ENCODE measurements at places on chromosomes 7 and 10. TPM values are rescaled to one million over a fixed set of nuclear protein-coding genes. Genes with fewer than 3 reads are reported as not detected.

PALD1 gene
- 3.3 TPM for total RNA-seq

DNA sequence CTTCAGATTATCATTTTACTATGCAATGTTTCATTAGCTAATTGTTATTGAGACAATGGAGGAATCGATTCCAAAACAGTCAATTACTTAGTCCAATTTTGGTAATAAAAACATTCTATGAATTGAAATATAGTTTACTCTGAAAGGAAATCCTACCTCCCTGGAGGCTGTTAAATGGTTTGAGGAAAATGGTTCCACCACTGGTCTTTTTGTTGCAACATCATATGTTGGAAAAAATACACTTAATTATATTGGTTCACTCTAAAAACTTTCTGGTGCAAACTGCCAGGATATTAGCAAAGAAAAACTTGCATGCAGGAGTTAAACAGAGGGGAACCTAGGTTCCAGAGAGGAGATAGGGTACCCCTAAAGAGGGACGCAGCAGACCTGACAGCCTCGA lies 267.3 kb upstream of the LYZL1 start:
- H3K27ac ChIP-seq = no peak overlapping the region
- no peaks in the 10 kb centered on the region for H3K27me3 ChIP-seq
- no peak overlapping the region for H3K4me3 ChIP-seq
- no peaks in the 10 kb centered on the region for H3K36me3 ChIP-seq
- no peaks in the 10 kb centered on the region for H3K4me1 ChIP-seq

- no peak overlapping the region for H3K27ac ChIP-seq
- no peaks in the 10 kb centered on the region for H3K4me1 ChIP-seq
- H3K27me3 ChIP-seq = no peaks in the 10 kb centered on the region
- no peak for DNase-seq
These were observed 4.6 kb downstream of the STRA8 start for GRCh38 chr7:135238112-135238744.

DNA sequence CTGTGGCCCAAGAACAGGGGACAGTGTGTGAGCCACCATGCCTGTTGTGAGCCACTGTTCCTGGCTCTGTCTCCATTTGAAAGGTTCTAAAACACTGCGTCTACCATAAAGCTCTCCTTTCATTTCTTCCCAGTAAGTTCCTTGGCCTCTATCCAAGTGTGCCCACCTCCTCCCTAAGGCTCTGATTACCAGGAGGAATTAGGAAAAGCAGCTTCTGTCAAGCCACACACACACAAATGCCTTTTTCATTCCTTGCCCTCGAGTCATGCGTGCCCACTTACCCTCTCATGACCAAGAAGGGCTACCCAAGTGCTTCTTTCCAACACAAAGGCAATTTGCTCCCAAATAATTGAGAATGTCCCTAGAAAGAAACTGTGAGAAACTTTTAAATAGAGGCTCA lies 70.8 kb upstream of the PARD3 start:
- H3K4me3 ChIP-seq = no peak overlapping the region
- H3K4me1 ChIP-seq = no peaks in the 10 kb centered on the region
- no peak overlapping the region for H3K27ac ChIP-seq
- H3K36me3 ChIP-seq = no peaks in the 10 kb centered on the region
- DNase-seq = no peak

LFNG gene
- 8.2 TPM for total RNA-seq

DNA sequence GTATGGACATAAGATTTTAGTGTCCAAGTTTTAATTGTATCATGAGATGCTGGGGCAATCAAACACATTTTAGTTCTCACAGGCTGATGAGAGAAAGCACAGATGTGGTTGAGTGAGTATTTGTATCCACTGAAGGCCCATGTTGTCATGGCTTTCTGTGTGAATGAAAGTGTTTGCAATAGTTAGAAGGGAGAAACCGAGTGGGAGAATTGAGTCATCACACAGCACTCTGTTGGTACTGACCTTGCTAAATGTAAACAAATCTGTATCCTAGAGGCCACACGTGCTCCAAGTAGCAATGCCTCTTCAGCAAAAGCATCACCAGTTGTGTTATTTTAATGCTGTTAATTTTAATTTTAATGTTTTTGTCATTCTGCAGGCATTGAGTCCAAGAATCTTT lies 121.2 kb downstream of the EMX2 start:
- no peak for DNase-seq
- no peak overlapping the region for H3K4me3 ChIP-seq
- no peaks in the 10 kb centered on the region for H3K4me1 ChIP-seq
- H3K27ac ChIP-seq = no peak overlapping the region
- H3K27me3 ChIP-seq = no peaks in the 10 kb centered on the region

- no peak overlapping the region for H3K27ac ChIP-seq
- no peaks in the 10 kb centered on the region for H3K36me3 ChIP-seq
- H3K4me1 ChIP-seq = no peaks in the 10 kb centered on the region
These were observed 364.2 kb downstream of the SUGCT start for GRCh38 chr7:40498924-40499510.

- no peak overlapping the region for H3K4me3 ChIP-seq
- H3K4me1 ChIP-seq = peaks cover 3% of the 10 kb centered on the region
- no peak for DNase-seq
- H3K36me3 ChIP-seq = no peaks in the 10 kb centered on the region
These were observed 138.7 kb downstream of the MAPK8 start for GRCh38 chr10:48444861-48445841.

GRCh38 chr10:119370111-119370741 lies 162.9 kb downstream of the GRK5 start:
- H3K36me3 ChIP-seq = no peaks in the 10 kb centered on the region
- no peak overlapping the region for H3K27ac ChIP-seq
- no peak overlapping the region for H3K4me3 ChIP-seq
- DNase-seq = no peak
- no peaks in the 10 kb centered on the region for H3K27me3 ChIP-seq
- peaks cover 35% of the 10 kb centered on the region for H3K4me1 ChIP-seq

DNA sequence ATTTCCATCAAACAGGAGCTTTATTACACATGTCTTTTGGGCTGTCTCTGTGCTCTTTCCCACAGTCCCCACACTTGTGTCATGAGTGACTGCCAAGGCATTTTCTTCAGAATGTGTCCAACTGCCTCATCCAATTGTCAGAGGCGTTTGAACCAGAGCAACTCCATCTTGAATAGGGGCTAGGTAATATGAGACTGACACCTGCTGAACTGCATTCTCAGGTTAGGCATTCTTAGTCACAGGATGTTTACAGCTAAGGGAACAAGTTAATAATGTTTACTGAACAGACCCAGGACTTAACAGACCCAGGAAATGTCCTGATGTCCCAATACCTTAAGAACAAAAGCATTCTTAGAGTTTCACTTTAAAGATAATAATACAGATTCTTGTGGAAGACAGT lies 595.5 kb downstream of the REEP3 start:
- no peak for DNase-seq
- no peaks in the 10 kb centered on the region for H3K36me3 ChIP-seq
- no peaks in the 10 kb centered on the region for H3K27me3 ChIP-seq
